ENCODE measurements at places on chromosomes 3 and 15.

DNA sequence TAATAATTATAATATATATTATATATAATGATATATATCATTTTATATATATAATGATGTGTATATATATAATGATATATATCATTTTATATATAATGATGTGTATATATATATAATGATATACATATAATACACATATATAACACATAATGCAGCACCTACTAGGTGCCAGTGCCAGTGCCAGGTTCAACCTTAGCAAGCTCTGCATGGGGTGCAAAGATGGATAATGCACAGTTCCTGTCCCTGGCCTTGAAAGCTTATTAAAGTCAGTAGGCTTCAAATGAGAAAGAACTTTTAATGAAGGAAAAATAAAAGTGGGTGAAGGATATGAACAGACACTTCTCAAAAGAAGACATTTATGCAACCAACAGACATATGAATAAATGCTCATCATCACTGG lies 192.7 kb upstream of the SLC2A2 start:
- DNase-seq = no peak

- DNase-seq = no peak
These were observed 462.1 kb upstream of the CDIN1 start for GRCh38 chr15:36117296-36117787.

DNA sequence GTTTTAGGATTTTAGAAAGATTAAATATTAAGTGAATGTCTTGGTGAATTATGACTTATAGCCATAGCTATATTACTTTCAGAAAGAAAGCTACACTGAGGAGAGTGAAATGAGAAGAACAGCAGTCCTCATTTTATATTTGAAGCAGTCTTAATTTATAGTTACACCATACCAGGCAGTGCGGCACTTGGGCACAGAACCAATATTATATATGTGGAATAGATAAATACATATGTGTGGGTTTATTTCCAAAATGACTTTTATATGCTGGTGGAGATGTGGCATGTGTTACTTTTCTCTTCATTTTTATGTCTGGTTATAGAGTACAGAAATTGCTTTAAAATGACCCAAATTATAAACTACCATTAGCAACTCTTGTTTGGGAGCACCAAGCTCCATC lies 759.5 kb downstream of the GRM7 start:
- DNase-seq = no peak

GRCh38 chr3:187678726-187679268 lies 8.6 kb upstream of the SST start:
- peak; percentile 37 for DNase-seq

DNA sequence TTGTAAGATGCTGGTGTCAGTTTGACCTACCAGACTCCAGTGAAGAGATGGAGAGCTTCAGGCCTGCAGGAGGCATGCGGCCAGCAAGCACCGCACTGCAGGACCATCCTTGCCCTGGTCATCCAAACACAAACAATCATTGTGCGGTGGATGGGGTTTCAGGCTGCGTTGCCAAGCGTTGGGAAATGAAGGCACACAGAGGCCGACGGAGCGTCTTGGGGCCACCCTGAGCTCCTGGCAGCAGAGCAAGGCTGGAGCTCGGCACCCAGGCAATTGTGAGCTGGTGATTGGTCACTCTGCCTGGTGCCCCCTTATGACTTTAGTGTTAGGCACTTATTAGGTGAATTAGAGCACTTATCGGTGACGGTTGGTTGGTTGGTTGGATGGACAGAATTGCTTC lies 222.6 kb upstream of the RGMA start:
- no peak for DNase-seq

DNA sequence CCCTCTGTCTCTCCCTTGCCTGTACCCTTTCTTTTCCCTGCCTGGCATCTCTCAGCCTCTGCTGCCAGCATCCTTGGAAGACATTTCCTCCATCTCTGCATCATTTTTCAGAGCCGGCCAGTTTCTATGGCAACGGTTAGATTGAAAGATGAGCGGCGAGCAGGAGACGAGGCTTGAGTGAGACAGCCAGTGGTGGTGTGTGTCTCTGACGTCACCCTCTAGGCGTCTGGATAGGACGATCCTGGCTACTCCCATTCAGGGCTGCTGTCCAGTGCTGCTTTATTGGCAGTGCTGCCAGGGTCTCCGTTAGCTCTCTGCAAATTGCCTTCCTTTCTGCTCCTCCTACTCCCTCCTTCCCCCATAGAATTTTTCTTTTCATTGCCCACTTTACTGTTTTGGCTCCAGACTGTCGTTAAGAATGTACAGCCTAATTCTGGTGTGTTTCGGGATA lies 57.9 kb downstream of the TRAK1 start:
- DNase-seq = peak; percentile 54

GRCh38 chr3:138033202-138033691 lies 23.3 kb downstream of the CLDN18 start:
- DNase-seq = no peak

- no peak for DNase-seq
These were observed 274.5 kb upstream of the MANF start for GRCh38 chr3:51110586-51110985.

DNA sequence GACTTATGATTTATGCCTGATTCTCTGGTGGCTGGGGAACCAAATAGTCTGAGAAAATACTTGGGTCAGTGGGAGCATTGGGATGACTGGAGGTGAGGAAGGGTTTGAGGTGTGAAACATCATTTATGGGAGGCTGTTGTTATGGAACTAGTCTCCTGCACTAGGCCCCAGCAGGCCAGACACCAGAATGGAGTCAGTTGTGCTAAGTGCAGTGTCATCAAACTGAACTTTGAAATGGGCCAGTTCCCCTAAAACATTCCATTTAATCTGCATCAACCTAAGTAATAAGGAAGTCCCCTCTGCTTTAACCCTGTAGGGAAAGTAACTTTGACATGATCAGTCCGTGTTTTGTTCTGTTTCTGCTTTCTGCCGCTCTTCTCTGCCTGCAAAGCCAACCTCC lies 44.9 kb upstream of the KLHL25 start:
- no peak for DNase-seq

GRCh38 chr3:10338591-10339353 lies 17.9 kb upstream of the SEC13 start:
- no peak for DNase-seq

DNA sequence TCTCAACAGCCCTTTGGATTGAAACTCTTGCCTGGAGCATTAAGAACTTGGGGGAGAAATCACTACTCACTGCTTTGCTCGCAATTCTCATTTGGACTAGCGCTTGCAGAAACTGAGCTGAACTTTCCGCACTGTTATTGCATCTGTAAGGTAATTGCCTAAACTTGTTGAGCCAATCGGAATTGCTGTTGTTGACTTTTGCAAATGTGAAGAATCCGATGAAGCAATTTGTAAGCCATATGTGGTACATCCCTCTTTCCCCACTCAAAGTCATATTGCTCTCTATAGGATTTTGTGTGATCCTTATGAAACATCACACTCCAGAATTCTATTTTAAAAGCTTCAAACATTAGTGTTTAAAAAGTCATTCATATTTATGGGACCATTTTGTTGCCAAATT lies 191.7 kb upstream of the GBE1 start:
- DNase-seq = no peak

GRCh38 chr3:196688349-196688748 lies 23.7 kb downstream of the CEP19 start:
- DNase-seq = no peak

DNA sequence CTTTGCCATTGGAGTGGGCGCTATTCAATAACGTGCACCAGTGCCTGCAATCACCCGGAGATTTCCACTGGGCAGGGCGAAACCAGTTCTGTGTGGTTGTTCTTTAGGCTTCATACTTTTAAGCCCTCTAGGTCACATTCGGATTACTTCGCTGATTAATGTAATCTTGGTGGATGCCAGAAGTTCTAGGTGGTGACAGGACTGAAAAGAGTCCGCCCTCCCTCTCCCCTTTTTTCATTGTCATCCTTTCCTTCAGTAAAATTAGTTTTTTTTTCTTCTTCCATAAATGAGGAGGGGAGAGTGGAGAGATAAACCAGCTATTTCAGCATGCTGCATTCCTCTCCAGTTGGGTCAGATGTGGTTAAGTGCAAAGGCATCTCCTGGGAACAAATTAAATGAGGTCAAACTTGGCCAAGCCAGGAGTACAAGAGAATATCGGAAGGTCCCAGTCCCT lies 2.3 kb upstream of the SLC2A2 start:
- DNase-seq = peak; percentile 83

DNA sequence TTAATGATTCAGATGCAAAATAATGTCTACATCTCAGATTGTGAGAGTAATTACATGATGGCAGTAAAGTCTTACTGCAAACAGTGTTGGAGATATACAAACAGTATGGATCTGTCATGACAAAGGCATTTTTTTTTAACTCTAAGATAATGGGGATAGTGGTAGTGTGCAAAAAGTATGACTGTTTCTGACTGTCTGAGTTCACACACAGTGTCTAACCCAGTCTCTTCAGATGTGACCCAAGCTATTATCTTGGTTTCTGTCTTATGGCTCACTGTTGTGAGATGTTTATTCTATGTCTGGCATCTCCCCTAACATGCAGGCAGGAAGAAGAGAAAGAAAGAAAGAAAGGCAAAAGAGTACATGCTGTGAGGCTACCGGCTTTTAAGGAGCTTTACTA lies 17.0 kb downstream of the RPL39L start:
- no peak for DNase-seq
